ENCODE measurements at places on chromosomes 2 and 18.

DNA sequence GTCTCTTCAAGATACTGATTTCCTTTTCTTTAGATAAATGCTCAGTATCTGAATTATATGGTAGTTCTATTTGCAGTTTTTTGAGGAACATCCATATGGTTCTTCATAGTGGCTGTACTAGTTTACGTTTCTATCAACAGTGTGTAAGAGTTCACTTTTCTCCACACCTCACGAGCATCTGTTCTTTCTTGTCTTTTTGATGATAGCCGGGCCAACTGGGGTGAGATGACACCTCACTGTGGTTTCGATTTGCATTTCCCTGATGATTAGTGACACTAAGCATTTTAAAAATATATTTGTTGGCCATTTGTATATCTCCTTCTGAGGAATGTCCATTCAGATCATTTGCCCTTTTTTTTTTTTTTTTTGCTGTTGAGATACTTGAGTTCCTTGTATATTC lies 458.8 kb downstream of the SETBP1 start:
- DNase-seq = no peak

DNA sequence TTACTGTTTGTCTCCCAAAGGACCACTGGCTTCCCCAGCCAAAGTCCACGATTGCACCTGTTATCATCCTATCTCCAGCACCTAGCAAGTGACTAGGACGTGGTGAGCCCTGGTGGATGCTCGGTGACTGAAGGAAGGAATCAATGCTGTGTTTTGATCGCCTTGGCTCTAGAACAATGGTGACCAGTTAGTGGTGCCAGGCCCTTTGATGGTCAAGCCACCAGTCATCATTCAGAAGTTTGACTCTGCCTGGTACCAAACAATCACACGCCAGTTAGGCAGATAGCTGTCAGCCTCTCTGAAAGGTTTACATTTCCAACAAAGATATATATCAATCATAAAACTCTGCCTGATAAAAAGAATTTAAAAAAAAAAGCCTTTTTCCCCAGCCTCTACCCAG lies 244.1 kb downstream of the SH3BP4 start:
- no peak for DNase-seq

DNA sequence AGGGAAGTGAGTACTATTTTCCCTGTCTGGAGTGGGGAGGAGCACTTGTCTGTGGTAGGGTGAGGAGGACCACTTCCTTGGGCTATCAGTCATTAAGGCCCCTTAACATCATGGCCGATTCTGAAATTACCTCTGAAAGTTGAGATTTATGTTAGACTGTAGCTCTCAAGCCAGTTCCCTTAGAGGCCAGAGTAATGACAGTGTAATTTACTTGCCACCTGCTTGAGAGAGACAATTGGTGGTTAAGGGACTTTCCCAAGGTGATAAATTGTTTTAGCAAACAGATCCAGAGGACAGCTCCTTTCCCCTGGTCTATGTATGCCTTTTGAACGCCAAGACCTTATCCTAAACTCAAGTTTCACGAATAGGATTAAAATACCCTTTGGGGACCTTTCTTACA lies 56.1 kb downstream of the NEDD4L start:
- DNase-seq = no peak

- DNase-seq = no peak
These were observed 11.1 kb downstream of the ATG16L1 start for GRCh38 chr2:233262562-233262961.

DNA sequence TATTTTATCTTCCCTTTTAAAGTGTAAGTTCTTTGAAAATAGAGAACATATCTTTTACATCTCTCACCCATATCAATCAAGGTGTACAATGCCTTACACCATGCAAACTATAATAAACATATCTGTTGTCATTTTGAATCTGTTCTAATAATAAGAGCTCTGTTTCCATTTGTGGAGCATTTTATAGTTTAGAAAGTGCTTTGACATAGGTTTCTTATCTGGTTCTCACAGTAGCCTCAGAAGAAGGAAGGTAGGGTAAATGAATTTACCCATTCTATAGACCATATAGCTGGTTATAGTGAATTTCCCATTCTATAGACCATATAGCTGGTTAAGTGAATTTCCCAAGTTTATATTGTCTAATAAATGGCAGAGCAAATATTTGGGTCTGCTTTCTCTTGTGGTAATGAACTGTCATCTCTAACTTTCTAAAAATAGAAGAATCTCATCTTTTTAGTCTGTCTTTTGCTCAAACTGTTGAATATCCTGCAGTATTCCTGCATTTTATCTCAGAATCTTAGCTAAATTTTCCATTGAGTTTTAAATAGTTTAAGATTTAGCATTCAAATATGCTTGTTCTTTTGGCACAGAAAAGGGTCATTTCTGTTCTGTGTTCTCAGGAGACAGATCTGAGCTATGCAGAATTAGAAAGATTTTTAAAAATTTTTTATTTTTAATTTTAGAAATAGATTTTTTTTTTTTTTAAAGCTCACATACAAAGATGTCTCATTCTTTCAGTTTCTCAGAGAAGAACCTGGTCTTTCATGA lies 80.7 kb upstream of the STON1 start:
- DNase-seq = no peak

DNA sequence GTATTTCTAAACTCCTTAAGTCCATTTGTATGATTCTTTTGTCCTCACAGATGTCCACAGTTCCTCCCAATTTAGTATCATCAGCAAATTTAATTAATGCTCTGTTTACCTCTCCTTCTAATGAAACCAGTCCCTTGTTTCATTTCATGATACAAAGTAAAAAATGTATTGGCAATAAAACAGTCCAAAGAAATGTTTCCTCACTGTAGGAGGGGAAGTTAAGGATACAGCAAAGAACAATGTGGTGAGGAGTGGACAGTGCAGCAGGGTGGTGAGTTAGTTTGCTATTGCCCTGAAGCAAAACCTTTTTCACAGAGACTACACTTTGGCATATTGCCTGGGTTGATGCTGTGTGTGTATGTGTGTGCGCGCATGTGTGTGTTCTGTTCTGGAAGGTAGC lies 401.5 kb downstream of the ARHGAP15 start:
- DNase-seq = no peak

DNA sequence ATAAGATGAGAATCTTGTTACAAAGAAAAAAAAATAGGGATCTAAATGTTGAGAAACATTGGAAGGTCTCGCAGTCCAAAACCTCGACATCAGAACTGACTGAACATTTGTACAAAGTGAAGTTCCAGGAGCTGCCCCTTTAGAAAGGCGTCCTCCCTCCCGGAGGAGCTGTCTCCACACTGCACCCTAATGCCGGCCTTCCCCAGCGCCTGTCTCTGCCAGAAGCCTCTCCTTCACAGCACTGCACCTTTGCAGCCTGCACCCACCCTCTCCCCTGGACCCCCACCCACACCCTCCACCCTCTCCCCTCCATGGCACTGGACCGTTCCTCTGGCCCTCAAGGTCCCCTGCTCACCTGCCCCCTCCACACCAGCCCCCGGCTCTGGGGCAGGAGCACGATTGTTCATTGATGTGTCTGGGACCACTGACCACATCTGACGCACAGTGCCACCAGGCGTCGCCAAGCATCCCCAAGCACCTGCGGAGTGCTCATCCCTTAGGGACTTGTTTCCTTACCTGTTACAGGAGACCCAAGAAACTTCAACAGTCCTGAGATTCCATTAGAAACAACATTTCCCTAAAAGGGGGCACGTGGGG lies 90.3 kb upstream of the SNTG2 start:
- peak; percentile 17 for DNase-seq

DNA sequence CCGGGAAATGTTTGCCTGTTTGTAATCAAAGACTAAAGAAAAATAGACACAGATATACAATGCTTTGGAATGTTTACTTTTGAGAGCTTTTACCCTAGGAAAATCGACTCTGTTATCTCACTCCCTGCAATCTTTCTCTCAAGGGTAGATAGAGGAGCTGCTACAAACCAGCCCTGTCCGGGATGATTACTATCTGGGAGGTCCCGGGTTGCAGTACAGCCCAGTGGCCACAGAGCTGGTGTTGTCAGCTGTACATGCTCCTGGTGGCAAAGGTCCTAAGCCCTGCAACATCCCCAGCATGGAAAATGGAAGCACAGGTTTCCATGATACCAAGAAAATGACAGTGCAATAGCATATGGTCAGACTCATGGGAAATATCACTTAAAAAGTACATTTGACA lies 570.5 kb upstream of the SOX11 start:
- no peak for DNase-seq

- no peak for DNase-seq
These were observed 484.5 kb upstream of the ZNF804A start for GRCh38 chr2:184113696-184114403.

DNA sequence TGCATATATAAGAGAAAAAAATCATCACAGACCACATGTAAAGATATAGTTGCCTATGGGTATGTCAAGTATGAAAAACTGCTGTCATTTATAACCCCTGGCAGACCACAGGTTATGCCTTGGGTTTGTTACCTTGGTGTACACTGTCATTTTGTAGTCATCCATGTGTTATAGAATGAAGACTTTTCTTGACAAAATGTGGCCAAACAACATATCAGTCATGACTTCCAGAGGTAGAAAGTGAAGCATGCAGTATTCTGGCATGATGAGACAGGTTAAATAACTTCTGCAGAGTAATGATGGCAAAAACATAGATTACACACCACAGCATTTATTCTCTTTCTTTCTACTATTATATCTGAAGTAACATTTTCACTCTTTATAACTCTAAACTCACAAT lies 74.9 kb upstream of the NEUROD1 start:
- DNase-seq = no peak

DNA sequence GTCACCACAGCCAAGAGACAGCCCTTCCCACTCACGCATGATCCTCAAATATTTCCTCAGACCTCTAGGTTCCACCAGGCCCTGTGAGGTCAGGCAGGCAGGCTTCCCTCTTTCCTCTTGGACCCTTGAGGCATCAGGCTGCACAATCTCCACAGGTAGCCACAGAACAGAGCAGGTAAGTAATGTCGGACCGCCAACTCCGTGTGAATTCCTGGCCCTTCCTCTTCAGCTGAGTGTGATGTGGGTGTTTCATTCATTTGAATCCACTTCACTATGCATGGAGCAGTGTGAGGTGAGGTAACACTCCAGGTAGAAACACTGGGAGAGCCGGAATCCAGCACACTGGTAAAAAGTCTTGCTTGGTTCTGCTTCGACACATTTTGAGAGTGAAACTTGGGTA lies 44.0 kb downstream of the MRPL35 start:
- no peak for DNase-seq

DNA sequence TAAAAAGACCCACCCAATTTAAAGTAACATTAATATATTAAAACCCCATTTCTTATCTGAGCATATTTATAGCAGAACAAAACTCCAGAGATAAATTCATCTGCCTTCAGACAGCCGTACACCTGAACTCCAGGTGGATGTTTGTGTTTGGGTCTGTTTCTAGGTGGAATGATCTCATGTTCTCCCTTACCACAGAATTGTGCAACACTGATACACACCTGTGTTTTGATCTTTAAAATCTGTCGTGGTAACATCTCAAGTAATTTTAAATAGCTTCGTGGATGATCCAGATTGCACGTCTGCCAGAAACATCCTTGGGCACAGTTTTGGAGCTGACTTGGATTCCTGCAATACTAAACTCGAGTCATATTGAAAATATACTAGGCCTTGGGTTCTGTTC lies 207.5 kb upstream of the FOSL2 start:
- DNase-seq = no peak

- DNase-seq = no peak
These were observed 686 bp upstream of the SNORC start for GRCh38 chr2:232869138-232870017.

- no peak for DNase-seq
These were observed 20.7 kb upstream of the COPS8 start for GRCh38 chr2:237065071-237065377.

DNA sequence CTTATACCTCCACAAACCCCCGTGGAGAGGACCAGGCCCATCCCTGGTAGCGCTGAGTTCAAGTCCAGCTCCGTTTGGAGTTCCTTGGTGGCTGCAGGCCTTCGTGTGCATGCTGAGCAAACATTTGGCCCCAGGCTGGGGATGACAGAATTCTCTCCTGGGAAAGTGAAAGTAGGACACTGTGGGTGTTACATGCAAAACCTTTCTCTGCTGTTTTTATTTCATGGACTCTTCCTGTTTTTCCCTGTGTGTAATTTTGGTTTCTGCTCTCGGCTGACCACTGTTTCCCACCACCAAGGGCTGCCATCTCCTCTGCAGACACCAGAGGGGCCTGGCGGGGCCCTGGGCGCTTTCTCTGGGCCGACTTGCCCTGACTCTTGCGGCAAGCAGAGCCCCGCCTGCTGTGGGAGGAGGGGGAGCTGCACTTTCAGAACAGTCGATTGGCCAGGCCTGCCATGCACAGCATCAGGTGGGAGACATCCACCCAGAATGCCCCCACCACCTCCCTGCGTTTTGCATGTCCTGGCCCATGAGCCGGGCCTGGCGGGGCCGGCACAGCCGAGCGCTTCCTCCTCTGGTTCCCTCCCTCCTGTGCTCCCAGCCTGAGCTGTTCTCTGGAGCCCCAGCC lies 102.4 kb downstream of the CABLES1 start:
- DNase-seq = no peak

GRCh38 chr18:79401494-79402208 lies 5.9 kb downstream of the NFATC1 start:
- DNase-seq = no peak

GRCh38 chr2:64054161-64054915 lies 35.1 kb upstream of the VPS54 start:
- no peak for DNase-seq

DNA sequence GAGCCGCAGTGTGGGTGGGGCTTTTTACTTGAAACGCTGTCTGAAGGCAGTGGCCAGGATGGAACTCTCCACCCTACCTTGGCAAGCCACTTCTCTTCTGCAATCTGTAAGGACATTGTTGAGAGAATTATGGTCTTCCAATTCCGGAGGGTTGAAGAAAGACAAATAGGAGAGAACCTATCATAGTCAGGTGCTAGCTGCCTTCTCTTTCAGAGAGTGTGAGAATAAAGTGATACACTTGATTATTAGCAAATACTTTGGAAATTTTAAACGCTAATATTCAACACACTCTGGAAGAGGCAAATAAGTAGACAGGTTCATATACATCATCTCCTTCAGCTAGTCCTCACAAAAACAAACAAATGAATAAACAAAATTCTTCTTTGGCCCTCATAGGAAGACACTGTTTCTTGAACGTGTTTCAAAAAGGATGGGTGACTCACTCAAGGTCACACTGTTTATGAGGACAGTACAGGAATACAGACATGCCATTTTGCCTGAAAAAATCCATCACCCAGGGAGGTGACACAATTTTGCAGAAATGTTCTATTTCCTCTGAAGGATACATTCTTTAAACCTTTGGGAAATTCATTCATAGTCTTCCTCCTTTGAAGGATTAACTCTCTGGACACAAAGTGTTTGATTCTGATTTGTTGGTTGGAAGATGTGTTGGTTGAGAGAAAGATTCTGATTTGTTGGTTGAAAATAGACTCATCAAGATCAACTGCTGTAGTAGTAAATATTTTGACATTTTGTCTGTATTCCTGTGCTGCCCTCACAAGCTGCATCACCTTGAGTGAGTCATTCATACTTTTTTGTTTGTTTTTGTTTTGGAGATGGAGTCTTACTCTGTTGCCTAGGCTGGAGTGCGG lies 2.2 kb upstream of the IL1RN start:
- DNase-seq = no peak

- no peak for DNase-seq
These were observed 76.2 kb downstream of the STK39 start for GRCh38 chr2:168171059-168171762.

Data from SHP77 treated with DMSO at 0.1 percent for 48 hours (cell line).